ENCODE measurements at places on chromosomes 2 and 18.

GRCh38 chr2:19478409-19478808 is 120.0 kb upstream of the OSR1 start:
- DNase-seq = no peak

GRCh38 chr2:20370191-20370590 is 19.5 kb upstream of the PUM2 start:
- no peak for DNase-seq

DNA sequence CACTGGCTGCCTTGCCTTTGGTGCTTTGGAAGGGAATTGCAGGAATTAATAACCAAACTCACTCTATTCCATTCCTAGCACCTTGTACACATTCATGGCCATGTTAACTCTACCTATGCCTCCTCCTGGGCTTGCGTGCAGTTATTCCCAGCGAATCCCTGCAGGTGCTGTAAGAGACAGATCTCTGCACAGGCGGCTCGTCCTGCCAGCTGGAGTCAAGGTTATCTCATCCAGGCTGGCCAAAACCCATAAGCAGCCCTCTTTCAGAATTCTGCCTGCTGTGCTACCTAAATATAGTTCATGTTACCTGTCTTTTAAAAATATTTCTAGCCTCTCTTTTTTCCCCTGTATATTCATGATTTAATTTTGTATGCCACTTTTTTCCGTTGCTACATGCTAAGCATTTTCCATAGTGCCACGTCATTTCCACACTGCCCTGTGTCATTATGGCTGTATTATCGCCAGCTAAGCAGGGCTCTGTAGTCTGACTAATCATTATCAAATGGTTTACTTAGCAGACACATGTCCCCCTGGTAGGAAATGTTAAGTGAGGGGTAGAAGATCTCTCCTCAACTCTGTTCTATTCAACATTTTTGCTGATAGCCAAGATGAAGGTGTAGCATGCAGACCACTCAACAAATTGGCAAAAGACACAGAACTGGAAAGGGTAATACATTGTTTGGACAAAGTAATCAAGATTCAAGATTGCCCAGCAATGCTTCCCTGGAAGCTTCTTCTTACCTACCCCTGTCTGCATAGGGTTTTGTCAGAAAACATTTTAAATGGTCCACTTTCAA is 79.7 kb upstream of the TAF1B start:
- no peak for DNase-seq

DNA sequence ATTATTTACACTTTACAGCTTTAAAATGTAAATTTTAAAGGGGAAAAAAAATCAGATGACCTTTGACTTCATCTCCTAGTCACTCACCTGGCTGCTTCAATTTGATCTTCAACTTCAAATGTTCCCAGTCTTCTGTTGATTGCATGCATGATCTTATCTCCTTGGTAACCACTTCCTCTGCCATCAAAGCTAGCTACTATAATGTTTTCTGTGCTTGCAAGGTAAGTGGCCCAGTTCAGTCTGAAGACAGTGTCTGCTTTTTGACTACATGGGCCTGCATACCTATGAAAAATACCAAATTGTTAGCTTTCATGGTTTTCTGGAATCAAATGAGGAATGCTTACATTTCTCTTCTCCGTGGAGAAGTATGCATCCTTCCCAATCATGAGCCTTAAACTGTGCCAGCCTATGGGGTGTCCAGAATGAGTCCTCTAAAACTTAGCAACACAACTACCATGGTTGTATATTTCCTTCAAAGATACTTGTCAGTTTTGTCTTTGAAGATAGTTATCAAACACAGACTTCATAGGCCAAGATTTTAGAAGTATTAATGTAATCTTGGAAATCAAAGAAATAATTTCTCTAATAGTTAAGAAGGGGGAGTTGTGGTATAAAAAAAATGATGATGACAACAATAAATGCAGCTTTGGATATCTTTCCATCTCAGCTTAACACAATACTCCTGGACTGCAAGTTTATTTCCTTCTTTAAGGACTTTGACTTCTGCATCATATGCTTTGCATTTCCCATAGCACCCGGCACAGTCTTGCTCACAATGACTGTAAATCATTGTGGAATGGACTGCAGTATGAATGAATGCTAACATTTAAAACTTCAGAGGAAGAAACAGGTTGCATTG is 62.1 kb downstream of the DPP4 start:
- no peak for DNase-seq

- DNase-seq = no peak
Measured at GRCh38 chr2:232018181-232018580, 56.7 kb downstream of the DIS3L2 start.

DNA sequence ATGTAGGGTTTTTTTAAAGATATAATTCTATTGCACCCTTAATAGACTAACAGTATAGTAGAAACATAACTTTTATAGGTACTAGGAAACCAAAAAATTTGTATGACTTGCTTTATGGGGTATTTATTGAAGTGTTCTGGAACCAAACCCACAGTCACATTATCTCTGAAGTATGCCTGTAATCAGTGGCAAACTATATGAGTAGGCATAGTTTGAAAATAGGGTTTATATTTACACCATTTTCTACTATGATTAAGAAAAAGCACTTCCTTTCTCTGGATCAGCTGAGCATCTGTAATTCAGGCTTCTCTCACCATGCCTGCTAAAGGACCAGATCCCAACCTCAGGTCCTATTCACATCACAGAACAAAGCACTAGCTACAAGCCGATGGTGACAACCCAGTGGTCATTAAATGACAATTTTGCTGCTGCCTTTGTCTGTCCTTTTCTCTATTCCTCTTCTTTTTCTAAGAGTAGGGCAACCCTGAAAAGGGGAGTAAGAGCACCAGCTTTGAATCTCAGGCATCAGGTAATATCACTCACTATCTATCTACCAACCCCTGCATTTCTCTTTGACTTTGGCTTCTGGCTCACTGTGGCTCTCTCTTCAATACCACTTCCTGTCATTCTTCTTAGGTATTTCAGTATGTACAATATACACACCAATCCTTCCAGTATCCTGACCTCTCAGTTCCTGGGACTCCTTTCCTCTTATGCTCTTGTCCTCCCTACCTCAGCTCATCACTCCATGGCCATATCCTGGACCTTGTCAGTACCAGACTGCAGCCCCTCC is 14.4 kb downstream of the NEMP2 start:
- DNase-seq = no peak

DNA sequence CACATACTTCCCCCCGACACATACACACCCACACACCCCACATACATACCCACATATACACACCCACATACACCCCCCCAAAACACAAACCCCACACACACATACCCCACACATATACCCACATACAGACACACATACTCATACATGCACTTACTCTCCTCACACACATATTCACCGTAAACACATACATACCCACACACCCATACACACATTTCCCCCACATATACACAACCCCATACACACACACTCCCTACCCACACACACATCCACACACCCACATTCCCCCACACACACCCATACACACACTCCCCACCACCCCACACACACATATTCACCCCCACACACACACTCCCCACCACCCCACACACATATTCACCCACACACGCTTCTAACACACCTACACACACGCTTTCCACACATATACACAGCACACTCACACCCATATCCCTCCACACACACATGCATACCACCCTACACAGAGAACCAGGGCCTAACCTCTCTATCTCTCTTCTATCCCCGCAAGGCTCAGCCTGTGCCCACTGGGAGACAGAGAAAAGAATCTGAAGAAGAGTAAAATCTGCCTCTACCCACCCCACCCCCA is 182.4 kb upstream of the ETAA1 start:
- DNase-seq = no peak

DNA sequence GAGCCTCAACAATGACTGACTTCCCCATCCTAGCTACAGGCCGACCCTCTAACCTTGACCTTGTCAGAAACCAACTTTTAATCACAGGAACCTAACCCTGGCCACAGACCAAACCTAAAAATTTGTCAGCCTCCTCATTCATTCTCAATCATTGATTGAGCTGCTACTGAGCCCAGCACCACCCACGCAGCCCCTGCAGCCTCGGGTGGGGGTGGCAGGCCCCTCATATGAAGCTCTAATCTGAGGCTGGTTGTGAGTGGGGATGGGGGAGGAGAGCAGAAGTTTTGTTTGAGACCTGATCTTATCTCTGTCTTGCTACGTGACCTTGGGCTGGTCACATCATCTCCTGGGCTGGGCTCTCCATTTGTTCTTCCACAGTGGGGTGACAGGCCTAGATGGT is 99.5 kb upstream of the EPAS1 start:
- no peak for DNase-seq

GRCh38 chr2:120365236-120365793 is 19.4 kb downstream of the INHBB start:
- DNase-seq = no peak

DNA sequence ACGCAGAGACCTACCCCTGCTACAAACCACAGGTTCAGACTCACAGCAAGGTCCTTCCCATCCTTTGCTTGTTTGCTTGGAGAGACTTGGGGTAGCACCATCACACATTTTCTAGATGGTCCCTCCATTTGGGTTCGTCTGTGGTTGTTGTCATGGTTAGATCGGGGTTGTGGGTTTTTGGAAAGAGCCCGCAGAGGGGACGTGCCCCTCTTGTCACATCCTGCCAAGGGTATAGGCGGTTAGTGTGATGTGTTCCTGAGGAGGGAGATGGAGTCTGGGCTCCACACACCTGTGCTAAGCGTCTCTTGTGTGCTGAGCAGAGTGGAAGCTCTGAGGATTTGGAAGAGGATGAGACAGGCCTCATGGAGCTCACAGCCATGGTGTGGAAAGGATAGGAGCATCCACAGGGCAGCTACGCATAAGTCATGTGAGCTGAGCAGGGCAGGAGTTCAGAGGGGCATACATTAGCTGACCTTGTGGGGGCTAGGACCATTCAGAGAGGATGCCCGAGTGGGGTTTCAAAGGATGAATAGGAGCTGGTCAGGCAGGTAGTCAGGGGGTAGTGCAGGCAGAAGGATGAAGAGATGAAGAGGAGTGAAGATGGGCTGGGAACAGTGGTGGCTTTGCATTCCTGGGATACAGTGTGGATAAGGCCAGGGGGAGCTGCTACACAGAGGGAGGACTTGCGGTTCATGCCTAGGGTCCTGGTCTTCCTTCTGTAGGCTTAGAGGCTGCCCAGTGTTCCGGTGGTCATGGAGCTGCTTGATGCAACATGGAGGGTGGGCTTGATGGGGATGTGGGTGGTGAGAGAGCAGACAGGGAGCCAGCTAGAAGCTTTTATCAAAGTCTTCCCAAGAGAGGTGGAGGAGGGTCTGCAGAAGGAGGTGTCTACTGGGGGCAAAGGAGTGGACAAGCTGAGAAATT is 62.9 kb downstream of the ACKR3 start:
- no peak for DNase-seq

DNA sequence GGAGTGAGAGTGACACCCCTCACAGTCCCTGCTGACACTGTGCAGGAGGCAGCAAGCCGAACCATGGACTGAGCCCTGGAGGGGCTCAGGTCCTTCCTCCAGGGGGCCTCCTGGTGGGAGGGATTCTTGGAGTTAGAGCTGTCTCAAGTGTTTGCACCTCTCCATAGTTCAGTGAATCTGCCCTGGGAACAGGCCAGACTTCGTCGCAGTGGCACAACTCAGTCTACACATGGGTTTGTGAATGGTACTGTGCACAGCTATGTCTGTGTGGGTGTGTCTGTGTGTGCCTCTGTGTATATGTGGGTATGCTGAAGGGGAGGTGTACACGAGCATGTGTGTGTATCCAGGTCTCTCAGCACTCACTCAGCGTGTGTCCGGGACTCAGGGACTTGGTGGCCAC is 36.4 kb downstream of the PAX8 start:
- no peak for DNase-seq

- no peak for DNase-seq
Measured at GRCh38 chr2:119731983-119732382, 27.7 kb upstream of the PTPN4 start.

DNA sequence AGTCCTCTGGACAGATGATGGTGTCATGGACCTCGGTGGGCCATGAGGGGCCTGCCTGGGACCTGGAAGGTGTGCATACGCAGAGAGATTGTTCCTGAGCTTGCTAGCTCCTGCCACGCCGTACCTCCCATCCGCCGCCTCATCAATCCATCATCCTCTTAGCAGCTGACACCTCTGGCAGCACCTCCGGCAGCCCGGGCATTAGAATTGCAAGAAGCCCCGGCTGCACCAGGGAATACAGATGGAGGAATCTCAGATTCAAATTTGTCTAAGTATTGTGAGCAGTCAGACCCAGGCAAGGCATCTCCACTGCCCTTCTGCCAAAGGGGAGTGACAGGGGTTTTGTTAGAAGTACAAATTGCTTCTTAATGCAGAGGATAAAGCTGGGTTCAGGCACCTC is 4.5 kb downstream of the C1QL2 start:
- DNase-seq = no peak

DNA sequence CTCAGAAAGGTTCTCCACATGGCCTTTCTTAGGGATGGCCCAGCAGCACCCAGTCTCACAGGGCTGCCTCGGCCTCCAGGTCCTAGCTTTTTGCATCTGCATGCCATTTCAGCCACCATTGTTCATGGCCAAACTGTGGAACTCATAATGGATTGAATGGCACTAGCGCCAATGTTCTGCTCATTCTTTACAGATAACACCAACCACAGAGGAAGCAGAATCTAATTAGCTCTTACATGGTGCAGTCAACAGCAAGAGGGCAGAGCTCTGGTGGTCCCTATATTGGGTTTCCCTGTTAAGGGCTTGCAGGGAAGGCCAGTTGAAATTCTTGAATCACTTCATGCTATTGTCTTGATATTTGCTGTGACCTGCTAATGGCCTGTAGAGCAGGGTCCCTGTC is 45.6 kb downstream of the ARL4C start:
- no peak for DNase-seq

DNA sequence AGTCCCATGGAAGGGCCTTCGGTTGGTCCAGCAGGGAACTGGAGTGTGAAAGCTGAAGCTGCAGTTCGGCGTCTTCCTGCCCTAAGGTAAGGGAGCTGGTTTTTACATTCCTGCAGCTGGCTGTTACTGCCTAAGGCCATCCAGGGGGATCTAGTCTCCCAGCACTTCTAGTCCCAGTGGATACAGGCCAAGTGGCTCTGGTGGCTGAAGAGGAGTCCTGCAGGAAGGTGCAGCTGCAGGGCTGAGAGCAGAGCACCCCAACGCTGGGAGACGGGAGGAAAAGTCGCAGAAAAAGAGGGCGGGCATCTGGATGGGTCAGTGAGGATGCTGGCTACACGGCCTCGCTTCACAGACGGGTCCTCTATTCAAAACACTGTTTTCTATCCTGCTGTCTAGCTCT is 225.0 kb upstream of the HS6ST1 start:
- DNase-seq = no peak

- no peak for DNase-seq
Measured at GRCh38 chr2:105749583-105750400, 5.1 kb downstream of the NCK2 start.

- DNase-seq = no peak
Measured at GRCh38 chr2:66569321-66569851, 134.5 kb downstream of the MEIS1 start.

- DNase-seq = no peak
Measured at GRCh38 chr2:98436734-98437133, 7.9 kb upstream of the INPP4A start.

GRCh38 chr2:241568726-241569125 is 10.2 kb downstream of the BOK start:
- DNase-seq = no peak

- no peak for DNase-seq
Measured at GRCh38 chr2:28463893-28464292, 32.0 kb upstream of the PLB1 start.
